ENCODE measurements at places on chromosomes 5 and 9.

DNA sequence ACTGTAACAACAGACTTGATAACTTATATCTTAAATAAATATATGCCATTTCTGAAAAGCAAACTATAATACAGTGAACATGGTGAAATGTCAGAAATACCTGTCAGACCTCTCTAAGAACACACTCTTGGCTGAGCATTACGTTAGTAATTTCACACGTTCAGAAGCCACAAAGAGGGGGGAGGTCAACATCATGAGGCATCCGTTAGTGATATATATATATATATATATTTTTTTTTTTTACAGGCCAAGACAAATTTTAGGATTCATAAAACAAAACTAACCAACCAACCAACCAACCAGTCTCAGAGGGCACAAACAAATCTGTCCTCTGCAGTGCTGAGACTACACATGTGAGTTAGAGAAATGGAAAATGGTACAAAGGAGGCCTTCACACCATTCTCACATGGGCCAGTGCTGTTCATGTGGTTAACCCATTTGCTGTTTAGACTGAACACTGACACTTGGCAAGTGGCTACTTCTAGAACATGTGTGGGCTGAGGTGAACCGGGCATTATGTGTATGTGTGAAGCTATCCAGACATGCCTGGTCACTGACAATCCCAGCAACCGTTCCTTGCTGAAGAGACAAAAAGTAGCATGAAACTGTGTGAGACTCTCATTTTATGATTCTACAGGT lies 54.5 kb downstream of the ELL2 start:
- DNase-seq, result no peak

DNA sequence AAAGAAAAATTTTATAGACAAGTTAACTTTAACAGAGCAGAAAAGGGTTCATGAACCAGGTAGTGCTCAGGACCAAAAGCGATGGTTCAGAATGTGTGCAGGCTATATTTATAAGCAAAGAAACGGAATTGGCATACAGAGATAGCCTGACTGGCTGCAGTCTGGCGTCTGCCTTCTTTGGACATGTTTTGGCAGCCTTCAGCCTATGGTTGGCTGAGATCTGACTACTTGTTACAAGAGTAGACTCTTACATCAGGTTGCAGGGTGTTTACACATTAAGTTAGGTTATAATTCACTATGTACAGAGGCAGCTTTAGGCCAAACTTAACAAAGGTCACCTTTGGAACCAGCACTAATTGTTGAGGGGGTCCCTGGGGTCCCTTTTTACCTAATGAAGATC lies 7.0 kb downstream of the NOP16 start:
- DNase-seq, result no peak

DNA sequence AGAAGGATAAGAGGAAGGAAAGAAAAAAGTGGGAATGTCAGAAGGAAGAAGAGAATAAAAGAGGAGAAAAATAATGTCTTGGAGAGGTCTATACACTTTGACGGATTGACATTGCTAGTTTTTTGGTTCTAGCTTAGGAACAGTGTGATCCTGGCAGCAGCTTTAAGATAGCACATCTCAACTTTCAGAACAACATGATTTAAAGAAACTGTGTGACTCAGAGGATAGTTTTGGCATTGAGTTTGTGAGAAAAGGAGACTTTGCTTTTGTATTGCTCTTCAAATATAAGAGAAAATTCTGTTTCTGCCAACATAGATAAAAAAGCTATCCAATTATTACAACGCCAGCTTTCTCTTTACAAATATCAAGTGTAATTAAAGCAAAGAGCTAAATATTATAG lies 260.7 kb upstream of the ARRDC3 start:
- no peak for DNase-seq

DNA sequence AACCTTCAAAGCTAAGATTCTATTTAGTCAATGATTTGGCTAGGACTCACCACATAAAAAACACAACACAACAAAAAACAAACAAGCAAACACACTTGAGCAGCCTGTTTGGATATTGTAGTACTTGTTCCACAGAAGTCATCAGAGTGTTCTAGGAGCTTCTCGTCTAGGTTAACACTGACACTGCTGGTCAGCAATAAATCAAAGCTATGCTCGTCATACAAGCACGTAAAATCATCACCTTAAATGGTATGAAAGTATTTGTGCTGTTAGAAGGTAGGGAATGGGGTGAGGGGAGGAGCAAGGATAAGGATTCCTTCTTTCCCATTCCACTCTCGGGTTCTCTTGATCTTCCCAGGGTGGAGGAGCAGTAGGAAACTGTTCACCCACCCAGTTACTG lies 88.0 kb downstream of the ARL15 start:
- no peak for DNase-seq

- no peak for DNase-seq
Observed at GRCh38 chr9:119961774-119962424, 592.7 kb upstream of the BRINP1 start.

GRCh38 chr9:75134495-75134894 lies 46.2 kb downstream of the OSTF1 start:
- DNase-seq, result no peak

DNA sequence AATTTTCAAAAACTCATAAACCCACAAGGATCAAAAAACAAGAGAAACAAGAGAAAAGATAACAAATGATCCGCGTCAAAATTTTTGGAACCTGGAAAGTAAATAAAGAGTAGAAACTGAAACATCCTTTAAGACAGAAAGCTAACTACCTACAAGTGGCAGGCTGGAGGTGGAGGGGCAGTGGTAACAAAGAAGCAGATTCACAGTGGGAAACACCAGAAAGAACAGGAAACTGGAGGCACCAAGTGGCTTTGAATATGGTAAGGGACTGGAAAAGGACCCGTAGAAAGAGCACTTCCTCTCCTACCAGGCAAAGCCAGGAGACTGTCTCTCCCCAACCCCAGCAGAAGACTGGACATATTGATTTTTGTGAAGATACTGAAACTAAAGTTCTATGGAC lies 100.6 kb upstream of the TARS1 start:
- DNase-seq, result no peak

- DNase-seq, result no peak
Observed at GRCh38 chr9:137365056-137365455, 57.9 kb downstream of the EXD3 start.
